ENCODE measurements at places on chromosomes 7 and 10. TPM values are rescaled to one million over a fixed set of nuclear protein-coding genes. Genes with fewer than 3 reads are reported as not detected.
A peak's percentile ranks its signal among the peaks of the same experiment; 100 is the strongest.

- no peak for DNase-seq
- H3K4me3 ChIP-seq, result peak overlapping the region; percentile 15
- H3K27ac ChIP-seq, result peak overlapping the region; percentile 75
- no peaks in the 10 kb centered on the region for H3K27me3 ChIP-seq
Measured at GRCh38 chr10:4241724-4242345, 456.8 kb upstream of the KLF6 start.

The CACNA2D1 gene
- 16.9 TPM for total RNA-seq

DNA sequence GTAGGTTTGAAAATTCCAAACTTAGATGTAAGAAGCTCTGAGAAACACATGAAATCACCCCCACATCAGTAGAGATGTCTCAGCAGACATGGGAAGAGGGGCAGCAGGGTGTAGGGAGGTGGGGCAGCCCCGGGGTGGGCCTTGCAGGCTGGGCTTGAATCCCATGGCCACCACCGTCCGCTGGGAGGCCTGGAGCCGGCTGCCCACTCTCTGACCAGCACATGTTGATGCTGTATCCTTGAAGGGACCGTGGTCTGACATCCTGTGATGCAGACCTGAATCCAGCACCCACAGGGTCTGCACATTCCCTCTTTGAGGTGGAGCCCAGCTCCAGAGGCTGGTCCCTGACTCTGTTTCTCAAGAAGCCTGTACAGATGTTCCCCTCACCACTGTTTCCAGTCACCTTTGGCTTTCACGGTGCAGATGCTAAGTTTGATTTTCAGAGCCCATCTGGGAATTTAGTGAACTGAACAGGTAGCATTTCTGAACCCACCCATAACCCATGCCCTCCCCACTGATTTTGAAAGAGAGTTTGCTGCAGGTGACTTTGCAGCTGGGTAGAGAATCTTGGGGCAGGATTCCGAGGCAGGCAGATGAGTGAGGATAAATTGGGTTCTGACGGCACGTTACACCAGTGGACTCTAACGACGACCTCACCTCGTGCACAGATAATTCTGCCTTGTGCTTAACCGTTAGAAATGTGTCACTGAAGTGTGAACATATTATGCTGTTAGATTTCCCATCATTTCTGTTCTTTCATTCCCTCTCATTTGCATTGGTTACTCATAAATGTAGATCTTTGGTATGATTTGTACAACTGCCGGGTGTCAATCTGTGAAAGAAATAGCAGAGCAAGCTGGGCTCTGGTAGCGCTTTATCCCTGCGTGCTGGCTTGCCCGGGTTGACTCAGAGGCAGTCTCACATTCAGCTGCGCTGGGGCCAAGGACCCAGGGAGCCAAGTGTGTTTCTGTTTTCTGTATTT lies 45.7 kb downstream of the IKZF1 start:
- no peaks in the 10 kb centered on the region for H3K4me1 ChIP-seq
- H3K36me3 ChIP-seq, result no peaks in the 10 kb centered on the region
- DNase-seq, result no peak
- H3K27me3 ChIP-seq, result no peaks in the 10 kb centered on the region
- no peak overlapping the region for H3K4me3 ChIP-seq

DNA sequence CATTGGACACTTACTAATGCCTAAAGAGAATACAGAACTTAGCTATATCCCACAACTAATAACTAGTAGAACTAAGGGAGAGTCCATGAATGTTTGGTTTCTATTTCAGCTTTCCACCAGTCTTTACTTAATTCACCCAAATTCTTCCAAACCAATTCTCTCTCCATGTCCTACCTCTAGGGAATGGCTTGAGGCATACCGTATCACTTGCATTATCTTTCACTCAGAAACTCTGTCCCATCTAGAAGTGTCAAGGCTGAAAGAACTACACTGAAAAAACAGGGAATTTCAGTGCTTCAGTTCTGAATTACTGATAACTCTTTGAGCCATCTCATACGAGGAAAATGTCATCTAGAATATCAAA lies 758 bp downstream of the TMEM168 start:
- H3K4me3 ChIP-seq, result peak overlapping the region; percentile 79
- H3K27ac ChIP-seq, result peak overlapping the region; percentile 88
- no peaks in the 10 kb centered on the region for H3K27me3 ChIP-seq

DNA sequence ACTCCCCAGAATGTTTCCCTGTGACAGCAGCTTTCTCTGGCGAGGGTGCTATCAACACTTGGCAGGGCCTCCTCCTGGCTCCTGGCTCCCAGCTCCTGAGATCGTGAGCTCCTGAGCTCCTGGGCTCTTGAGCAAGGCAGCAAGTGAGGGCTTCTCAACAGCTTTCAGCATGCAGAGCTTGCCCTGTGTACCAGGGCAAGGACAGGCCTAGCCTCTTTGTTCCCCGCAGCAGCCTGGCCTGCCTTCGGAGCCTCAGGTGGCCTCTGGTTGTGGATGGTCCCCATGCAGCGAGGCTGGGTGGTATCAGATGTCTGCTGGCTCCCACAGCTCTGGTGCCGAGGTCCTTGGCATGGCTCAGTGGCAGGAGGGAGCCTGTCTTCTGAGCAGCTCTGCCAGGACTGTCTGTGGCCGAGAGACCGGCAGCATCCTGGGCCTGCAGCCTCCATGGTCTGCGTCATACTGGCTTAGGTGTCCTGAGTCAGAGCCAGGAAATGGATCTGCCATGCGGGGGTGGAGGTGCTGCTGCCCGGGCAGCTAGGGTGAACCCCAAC lies 44.2 kb downstream of the ZMIZ1 start:
- no peaks in the 10 kb centered on the region for H3K36me3 ChIP-seq
- H3K27me3 ChIP-seq, result no peaks in the 10 kb centered on the region
- peaks cover 94% of the 10 kb centered on the region for H3K4me1 ChIP-seq
- H3K4me3 ChIP-seq, result no peak overlapping the region
- no peak for DNase-seq
- H3K27ac ChIP-seq, result peak overlapping the region; percentile 79

The GFRA1 gene
- total RNA-seq, result 57.7 TPM

DNA sequence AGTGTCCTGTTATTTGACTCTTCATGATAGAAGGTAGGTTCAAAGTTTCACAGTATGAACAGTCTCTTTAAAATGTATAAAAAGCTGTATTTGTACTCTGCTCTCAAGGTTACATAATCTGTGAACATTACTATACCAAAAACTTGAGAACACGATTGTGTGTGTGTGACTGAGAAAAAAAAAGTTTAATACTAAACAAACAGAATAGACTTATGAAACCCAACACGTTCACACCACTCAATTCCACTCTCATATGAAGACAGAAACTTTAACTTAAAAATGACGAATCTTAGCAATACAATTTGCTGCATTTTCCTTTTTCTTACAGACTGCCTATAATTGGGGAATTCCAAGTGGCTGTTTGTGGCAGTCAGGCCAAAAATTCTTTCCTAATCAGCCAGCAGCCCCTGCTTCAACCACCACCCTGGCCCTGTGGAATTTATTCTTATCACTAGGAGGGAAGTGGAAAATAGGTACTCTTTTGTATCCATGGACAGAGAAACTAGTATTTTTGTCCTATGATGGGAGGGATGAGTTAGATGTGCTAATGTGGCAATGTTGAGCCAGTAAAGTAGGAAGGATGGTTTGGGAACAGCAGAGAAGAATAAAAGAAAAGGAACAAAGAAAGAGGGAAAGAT lies 42.8 kb downstream of the MINDY3 start:
- peaks cover 26% of the 10 kb centered on the region for H3K36me3 ChIP-seq
- no peak overlapping the region for H3K27ac ChIP-seq
- DNase-seq, result no peak
- no peaks in the 10 kb centered on the region for H3K27me3 ChIP-seq
- H3K4me3 ChIP-seq, result no peak overlapping the region

The SUV39H2 gene
- total RNA-seq, result 6.9 TPM

GRCh38 chr10:121928528-121928884 lies 675 bp upstream of the ATE1 start:
- H3K27ac ChIP-seq, result peak overlapping the region; percentile 98
- no peaks in the 10 kb centered on the region for H3K36me3 ChIP-seq
- no peaks in the 10 kb centered on the region for H3K27me3 ChIP-seq
- DNase-seq, result peak; percentile 88
- H3K4me1 ChIP-seq, result peaks cover 19% of the 10 kb centered on the region

DNA sequence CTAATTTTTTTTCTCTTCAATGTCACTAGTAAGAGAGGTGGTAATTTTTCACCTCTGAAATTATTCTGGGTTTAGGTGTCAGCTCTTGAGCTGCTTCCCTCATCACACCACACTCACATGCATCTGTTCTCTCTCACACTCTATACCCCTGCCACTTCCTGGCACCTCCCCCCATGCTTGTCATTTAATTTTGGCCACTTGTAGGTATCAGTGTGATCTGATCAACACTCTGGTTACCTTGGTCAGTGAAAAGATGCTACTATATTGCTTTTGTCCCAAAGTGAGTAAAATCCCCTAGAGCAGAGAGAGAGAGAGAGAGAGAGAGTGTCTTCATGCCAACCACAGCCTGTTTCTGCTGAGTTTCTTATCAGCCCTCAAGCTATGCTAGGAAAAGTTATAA lies 42.5 kb downstream of the STK17A start:
- DNase-seq, result no peak
- no peaks in the 10 kb centered on the region for H3K27me3 ChIP-seq
- H3K4me1 ChIP-seq, result no peaks in the 10 kb centered on the region
- no peak overlapping the region for H3K4me3 ChIP-seq

The PPP1R3C gene
- total RNA-seq, result 26.3 TPM

- no peaks in the 10 kb centered on the region for H3K36me3 ChIP-seq
- H3K27me3 ChIP-seq, result no peaks in the 10 kb centered on the region
- H3K4me1 ChIP-seq, result no peaks in the 10 kb centered on the region
- no peak overlapping the region for H3K4me3 ChIP-seq
- H3K27ac ChIP-seq, result no peak overlapping the region
Measured at GRCh38 chr7:79622781-79623180, 169.3 kb upstream of the MAGI2 start.

DNA sequence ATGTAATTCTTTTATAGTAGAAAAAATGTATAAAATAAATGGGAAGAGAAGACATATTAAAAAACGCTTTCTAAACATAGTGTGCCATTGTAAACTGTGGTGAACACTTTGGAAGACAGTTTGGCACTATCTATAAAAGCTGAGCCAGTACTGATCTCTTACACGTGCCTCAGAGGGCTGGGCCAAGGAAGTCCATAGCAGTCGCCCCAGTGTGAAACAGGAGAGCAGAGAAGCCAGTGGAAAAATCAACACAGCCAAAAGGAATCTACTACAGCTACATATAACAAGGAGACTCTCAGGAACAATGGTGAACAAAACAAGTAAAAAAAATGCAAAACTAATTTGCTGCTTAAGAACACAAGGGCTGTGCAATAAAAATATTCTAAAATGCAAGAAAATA lies 20.6 kb downstream of the SEPHS1 start:
- H3K27ac ChIP-seq, result no peak overlapping the region
- no peaks in the 10 kb centered on the region for H3K27me3 ChIP-seq
- H3K4me3 ChIP-seq, result no peak overlapping the region
- DNase-seq, result no peak
